ENCODE measurements at places on chromosomes 3 and 15.

- DNase-seq = no peak
- H3K27ac ChIP-seq = no peak overlapping the region
- no peaks in the 10 kb centered on the region for H3K27me3 ChIP-seq
- H3K4me3 ChIP-seq = no peak overlapping the region
Observed at GRCh38 chr3:183214277-183214612, 38.8 kb upstream of the B3GNT5 start.

- no peak for DNase-seq
- peaks cover 14% of the 10 kb centered on the region for H3K36me3 ChIP-seq
- H3K4me3 ChIP-seq = no peak overlapping the region
- H3K4me1 ChIP-seq = no peaks in the 10 kb centered on the region
- no peaks in the 10 kb centered on the region for H3K27me3 ChIP-seq
- no peak overlapping the region for H3K27ac ChIP-seq
Observed at GRCh38 chr3:8891774-8892173, 71.5 kb downstream of the RAD18 start.

- no peak overlapping the region for H3K4me3 ChIP-seq
- DNase-seq = no peak
- H3K27ac ChIP-seq = no peak overlapping the region
- H3K4me1 ChIP-seq = peaks cover 4% of the 10 kb centered on the region
- H3K36me3 ChIP-seq = no peaks in the 10 kb centered on the region
Observed at GRCh38 chr3:58566398-58567250, 10.6 kb downstream of the FAM107A start.

- H3K4me3 ChIP-seq = peak overlapping the region; percentile 96
- peaks cover 84% of the 10 kb centered on the region for H3K4me1 ChIP-seq
- peak overlapping the region; percentile 69 for H3K27ac ChIP-seq
- H3K27me3 ChIP-seq = no peaks in the 10 kb centered on the region
- no peak for DNase-seq
- peaks cover 90% of the 10 kb centered on the region for H3K36me3 ChIP-seq
Observed at GRCh38 chr15:81301815-81302399, 22.0 kb downstream of the STARD5 start.

GRCh38 chr15:88651971-88652370, 13.2 kb downstream of the ISG20 start:
- H3K27me3 ChIP-seq = no peaks in the 10 kb centered on the region
- no peak overlapping the region for H3K27ac ChIP-seq
- peaks cover 33% of the 10 kb centered on the region for H3K36me3 ChIP-seq
- no peak for DNase-seq

- no peak overlapping the region for H3K27ac ChIP-seq
- DNase-seq = no peak
- no peaks in the 10 kb centered on the region for H3K36me3 ChIP-seq
- H3K4me1 ChIP-seq = peaks cover 8% of the 10 kb centered on the region
- H3K4me3 ChIP-seq = peak overlapping the region; percentile 28
Observed at GRCh38 chr3:128496019-128496601, 3.1 kb upstream of the GATA2 start.

- H3K27ac ChIP-seq = no peak overlapping the region
- H3K4me3 ChIP-seq = no peak overlapping the region
- H3K27me3 ChIP-seq = no peaks in the 10 kb centered on the region
- no peaks in the 10 kb centered on the region for H3K4me1 ChIP-seq
Observed at GRCh38 chr15:77391372-77391951, 28.4 kb downstream of the PEAK1 start.

DNA sequence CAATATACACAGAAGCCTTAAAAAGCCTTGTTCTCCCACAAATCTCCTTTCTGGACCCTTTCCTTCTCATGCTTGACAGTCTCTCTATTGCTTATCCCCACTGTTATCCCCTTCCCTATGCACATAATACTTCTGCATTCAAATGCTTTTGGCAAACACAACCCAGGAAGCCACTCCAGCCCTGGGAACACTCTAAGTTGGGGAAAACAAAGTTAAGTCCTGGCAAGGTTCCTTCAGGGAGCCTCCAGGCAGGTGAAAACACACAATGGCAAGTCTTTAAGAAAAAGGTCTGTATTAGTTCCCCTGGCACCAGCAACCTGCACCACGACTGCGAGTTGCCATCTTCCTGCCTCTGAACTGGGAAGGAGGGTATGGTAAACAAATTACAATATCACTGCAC, 19.7 kb upstream of the GANC start:
- no peak overlapping the region for H3K27ac ChIP-seq
- no peaks in the 10 kb centered on the region for H3K27me3 ChIP-seq
- H3K4me1 ChIP-seq = no peaks in the 10 kb centered on the region
- H3K4me3 ChIP-seq = no peak overlapping the region
- DNase-seq = no peak
- peaks cover 75% of the 10 kb centered on the region for H3K36me3 ChIP-seq

- H3K27me3 ChIP-seq = no peaks in the 10 kb centered on the region
- H3K27ac ChIP-seq = no peak overlapping the region
- H3K4me3 ChIP-seq = no peak overlapping the region
Observed at GRCh38 chr3:94525043-94525442, 462.2 kb downstream of the NSUN3 start.

GRCh38 chr3:127961963-127962362, 46.9 kb downstream of the KBTBD12 start:
- no peak overlapping the region for H3K4me3 ChIP-seq
- H3K36me3 ChIP-seq = no peaks in the 10 kb centered on the region
- DNase-seq = no peak
- H3K4me1 ChIP-seq = no peaks in the 10 kb centered on the region

DNA sequence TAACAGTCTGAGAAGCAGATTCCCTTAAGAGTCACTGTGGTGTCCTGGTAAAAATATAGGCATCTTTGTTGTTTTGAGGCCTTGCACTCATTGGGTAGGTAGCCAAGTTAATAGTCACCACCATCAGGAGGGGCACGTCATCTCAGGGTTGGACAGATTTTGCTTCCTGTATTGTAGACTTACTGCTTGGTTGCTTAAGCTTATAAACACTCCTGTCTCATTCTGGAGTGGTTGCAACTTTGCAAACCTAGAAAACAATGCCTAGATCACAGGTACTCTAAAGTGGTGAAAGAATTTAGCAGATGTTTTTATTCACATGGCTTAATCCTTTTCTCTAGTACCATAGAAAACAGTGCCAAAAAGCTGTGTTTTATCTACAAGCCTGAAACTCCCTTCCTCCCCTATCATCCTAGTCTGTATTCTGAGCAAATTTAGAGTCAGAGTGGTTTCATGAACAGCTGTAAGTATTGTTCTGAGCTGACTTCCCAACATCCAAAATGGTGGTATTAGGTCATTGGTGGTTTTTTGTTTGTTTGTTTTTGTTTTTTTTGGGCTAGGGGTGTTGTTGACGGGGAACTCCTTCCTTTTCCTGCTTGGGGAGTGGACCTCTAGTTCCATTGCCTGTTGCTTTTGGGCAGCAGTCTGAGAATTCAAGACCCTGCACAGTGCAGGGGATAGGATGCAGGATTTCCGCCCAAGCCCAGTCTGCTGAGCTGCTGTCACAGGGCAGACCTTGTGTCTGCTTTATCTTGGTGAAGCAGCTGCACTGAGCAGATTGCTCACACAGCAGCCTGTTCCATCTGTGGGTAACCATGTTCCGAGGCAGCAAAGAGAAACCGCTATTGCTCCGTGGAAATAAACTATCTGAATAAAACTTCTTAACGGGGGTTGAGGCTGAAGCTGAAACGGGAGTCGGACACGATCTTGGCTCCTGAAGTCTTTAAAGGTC, 202.0 kb downstream of the AKAP13 start:
- H3K27ac ChIP-seq = peak overlapping the region; percentile 98
- H3K36me3 ChIP-seq = peaks cover 62% of the 10 kb centered on the region
- DNase-seq = peak; percentile 68
- H3K4me3 ChIP-seq = peak overlapping the region; percentile 83
- H3K27me3 ChIP-seq = no peaks in the 10 kb centered on the region

- H3K27me3 ChIP-seq = no peaks in the 10 kb centered on the region
- DNase-seq = no peak
- no peak overlapping the region for H3K27ac ChIP-seq
Observed at GRCh38 chr3:132418916-132419315, 1.6 kb downstream of the DNAJC13 start.

Measured in activated T-helper 2 cell treated with anti-CD3 and anti-CD28 coated beads, Interferon-gamma antibody, Interleukin-2, Interleukin-4, amounts not matched to agents 10 μg/mL and 5 μg/mL and 100 μg/mL, durations not matched to agents 14 hours and 24 hours and 36 hours (primary cell).